ENCODE measurements at places on chromosomes 12 and 14. TPM values are rescaled to one million over a fixed set of nuclear protein-coding genes. Genes with fewer than 3 reads are reported as not detected.

Gene KRT74
- not detected for polyA plus RNA-seq

DNA sequence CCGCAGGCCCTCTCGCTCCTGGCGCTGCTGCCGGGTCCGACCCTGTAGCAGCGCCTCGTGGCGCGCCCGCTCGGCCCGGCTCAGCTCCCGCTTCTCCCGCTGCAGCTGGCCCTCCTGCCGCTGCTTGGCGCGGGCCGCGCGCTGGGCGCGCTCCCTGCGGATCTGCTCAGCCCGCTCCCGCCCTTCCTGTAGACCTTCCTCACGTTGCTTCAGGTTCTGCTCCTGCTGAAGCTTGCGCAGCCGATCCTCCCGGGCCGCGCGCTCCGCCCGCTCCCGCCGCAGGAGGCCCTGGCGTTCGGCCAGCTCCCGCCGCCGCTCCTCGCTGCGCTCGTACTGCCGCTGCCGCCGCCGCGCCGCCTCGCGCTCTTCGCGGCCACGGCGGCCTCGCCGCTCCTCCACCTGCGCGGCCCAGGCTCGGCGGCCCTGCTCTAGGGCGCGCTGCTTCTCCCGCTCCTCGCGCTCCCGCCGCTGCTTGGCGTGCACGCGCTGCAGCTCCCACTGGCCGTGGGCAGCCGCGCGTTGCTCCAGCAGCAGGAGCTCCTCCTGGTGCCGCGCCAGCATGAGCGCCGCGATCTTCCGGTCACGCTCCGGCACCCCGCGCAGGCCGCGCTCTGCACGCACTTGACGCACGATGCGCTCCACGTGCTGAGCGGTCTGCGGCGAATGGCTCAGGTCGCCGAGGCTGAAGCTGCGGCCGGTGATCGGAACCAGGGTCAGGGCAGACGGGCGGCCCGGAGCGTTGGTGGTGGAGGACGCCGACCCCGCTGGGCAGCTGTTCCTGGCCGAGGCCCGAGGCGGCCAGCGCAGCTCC lies 2.4 kb downstream of the CCDC177 start:
- no peak for DNase-seq

- no peak for DNase-seq
These were observed 1108.8 kb upstream of the SEL1L start for GRCh38 chr14:82642425-82642824.

- DNase-seq: no peak
These were observed 332.0 kb downstream of the CACNA1C start for GRCh38 chr12:2384533-2385351.

- DNase-seq: no peak
These were observed 10.0 kb upstream of the NRIP2 start for GRCh38 chr12:2844786-2845185.

Gene DPPA3
- polyA plus RNA-seq: not detected

Gene OR5AU1
- 0.03 TPM for polyA plus RNA-seq

GRCh38 chr12:119645535-119646059 lies 22.3 kb upstream of the PRKAB1 start:
- no peak for DNase-seq

- DNase-seq: no peak
These were observed 73.9 kb downstream of the SLC2A13 start for GRCh38 chr12:40031965-40032364.

- no peak for DNase-seq
These were observed 1.9 kb downstream of the SLC25A3 start for GRCh38 chr12:98595243-98595988.

DNA sequence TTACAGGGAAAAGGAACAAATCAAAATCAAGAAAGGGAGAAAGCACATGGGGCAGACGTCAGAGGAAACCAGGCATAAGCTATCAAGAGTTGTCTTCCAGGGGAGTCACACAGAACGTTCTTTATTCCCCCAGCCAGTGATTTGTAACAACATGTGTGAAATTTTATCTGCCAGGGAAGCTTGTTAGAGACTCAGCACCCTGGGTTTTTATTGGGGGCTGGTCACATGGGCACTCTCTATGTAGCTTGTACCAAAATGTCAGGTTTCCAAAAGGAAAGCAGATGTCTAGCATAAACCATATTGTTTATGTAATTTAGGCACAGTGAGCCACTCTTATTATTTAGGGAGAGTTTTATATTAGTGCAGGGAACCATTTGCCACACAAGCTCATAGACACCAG lies 440.4 kb upstream of the DCN start:
- DNase-seq: no peak

Gene SERPINA5
- 9.1 TPM for polyA plus RNA-seq

Data from left renal cortex interstitium (tissue), 4 donors.